ENCODE measurements at places on chromosomes 16 and 17. TPM values are rescaled to one million over a fixed set of nuclear protein-coding genes. Genes with fewer than 3 reads are reported as not detected.

GRCh38 chr17:48160177-48161081 lies 52.9 kb downstream of the SNX11 start:
- no peak overlapping the region for H3K27ac ChIP-seq
- no peaks in the 10 kb centered on the region for H3K27me3 ChIP-seq
- no peak overlapping the region for H3K4me3 ChIP-seq
- DNase-seq = no peak
- no peaks in the 10 kb centered on the region for H3K36me3 ChIP-seq

DNA sequence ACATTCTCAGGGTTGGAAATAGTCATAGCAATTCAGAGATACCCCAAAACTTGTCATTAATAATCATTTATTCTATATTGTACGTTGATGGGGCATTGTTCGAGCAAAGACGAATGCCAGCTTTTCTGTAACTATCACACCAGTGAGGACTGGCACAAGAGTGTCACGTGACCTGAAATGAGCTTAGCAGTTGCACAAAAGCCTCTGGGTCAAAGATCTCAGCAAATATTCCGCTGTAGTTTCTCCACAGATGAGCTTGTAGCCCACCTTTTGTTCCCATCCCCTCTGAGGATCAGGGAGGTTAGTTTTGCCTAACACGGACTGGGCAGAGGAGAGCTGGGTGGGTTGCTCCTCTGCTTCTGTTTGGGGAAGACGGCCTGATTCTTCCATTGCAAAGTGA lies 18.2 kb downstream of the IRX3 start:
- no peak overlapping the region for H3K27ac ChIP-seq
- H3K27me3 ChIP-seq = no peaks in the 10 kb centered on the region
- no peak overlapping the region for H3K4me3 ChIP-seq
- H3K36me3 ChIP-seq = no peaks in the 10 kb centered on the region
- DNase-seq = no peak

DNA sequence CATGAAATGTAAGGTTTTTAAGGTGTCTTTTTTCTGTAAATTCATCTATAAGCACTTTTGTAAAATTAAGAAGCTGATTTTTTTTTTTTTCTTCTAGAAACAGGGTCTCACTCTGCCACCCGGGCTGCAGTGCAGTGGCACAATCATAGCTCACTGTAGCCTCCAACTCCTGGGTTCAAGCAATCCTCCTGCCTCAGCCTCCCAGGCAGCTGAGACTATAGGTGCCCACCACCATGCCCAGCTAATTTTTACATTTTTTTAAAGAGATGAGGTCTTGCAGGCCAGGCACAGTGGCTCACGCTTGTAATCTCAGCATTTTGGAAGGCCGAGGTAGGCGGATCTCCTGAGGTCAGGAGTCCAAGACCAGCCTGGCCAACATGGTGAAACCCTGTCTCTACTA lies 4.5 kb upstream of the CYB5B start:
- no peak overlapping the region for H3K4me3 ChIP-seq
- peaks cover 18% of the 10 kb centered on the region for H3K4me1 ChIP-seq
- no peaks in the 10 kb centered on the region for H3K36me3 ChIP-seq
- no peaks in the 10 kb centered on the region for H3K27me3 ChIP-seq

- no peaks in the 10 kb centered on the region for H3K27me3 ChIP-seq
- no peaks in the 10 kb centered on the region for H3K4me1 ChIP-seq
- H3K4me3 ChIP-seq = no peak overlapping the region
- H3K27ac ChIP-seq = no peak overlapping the region
Measured at GRCh38 chr17:56431736-56432135, 161.8 kb upstream of the NOG start.

The IRF8 gene
- total RNA-seq = 67.9 TPM

The HP gene
- 66.8 TPM for total RNA-seq

The HSBP1 gene
- 105 TPM for total RNA-seq

GRCh38 chr16:71367241-71367976 lies 8.9 kb downstream of the CALB2 start:
- peak; percentile 59 for DNase-seq
- no peak overlapping the region for H3K27ac ChIP-seq
- H3K36me3 ChIP-seq = no peaks in the 10 kb centered on the region

DNA sequence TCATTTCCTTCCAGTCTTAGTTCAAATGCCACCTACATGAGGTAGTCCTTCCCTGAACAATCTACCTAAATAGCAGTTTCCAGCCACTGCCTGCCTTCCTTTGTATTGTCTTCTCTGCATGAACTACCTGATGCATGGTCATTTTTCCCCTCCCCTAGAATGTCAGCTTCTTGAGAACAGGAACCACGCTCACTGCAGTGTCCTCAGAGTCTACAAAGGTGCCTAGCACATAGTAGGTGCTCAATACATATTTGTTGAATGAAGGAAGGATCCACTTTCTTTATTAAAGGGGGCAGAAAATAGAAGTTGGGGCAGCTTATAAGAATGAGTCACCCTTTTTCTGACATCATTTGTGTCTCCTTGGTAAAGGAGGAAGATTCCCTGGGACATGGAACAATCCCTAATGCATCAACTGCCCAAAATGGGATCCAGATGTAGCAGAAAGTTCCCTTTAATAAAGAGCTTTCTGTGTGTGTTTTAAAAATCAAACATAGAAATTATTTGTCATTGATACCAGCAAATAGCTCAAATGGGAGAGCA lies 4.4 kb upstream of the CYLD start:
- DNase-seq = no peak
- H3K36me3 ChIP-seq = no peaks in the 10 kb centered on the region
- H3K27ac ChIP-seq = no peak overlapping the region
- no peak overlapping the region for H3K4me3 ChIP-seq
- H3K4me1 ChIP-seq = peaks cover 6% of the 10 kb centered on the region

- no peaks in the 10 kb centered on the region for H3K36me3 ChIP-seq
- peaks cover 15% of the 10 kb centered on the region for H3K27me3 ChIP-seq
- H3K4me3 ChIP-seq = peak within 1 kb of the TSS; percentile 68
Measured at GRCh38 chr17:42760652-42761581, at the start of gene RAMP2. RAMP2 (plus strand) TSS chr17:42761227; CDS start chr17:42761262, 35 bp downstream.

DNA sequence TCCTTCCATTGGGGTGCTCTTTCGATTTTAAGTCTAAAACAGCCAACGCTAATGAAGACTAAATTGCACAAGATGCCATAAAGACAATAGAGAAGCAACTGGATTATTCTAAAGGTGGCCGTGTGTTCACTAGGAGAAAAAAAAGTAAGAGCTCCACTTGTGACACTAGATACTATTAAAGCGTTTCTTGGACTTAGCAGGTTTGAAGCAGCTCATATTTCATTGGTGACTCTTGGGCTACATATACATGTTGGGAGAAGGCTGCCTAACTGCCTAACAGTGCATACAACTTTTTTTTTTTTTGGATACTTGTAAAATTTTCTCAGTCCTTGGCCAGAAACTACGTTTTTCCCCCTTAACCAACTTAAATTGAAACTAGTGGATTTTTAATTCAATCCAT lies 111.8 kb upstream of the NOG start:
- H3K36me3 ChIP-seq = no peaks in the 10 kb centered on the region
- no peak overlapping the region for H3K27ac ChIP-seq
- H3K4me3 ChIP-seq = no peak overlapping the region
- peaks cover 9% of the 10 kb centered on the region for H3K27me3 ChIP-seq
- H3K4me1 ChIP-seq = no peaks in the 10 kb centered on the region

DNA sequence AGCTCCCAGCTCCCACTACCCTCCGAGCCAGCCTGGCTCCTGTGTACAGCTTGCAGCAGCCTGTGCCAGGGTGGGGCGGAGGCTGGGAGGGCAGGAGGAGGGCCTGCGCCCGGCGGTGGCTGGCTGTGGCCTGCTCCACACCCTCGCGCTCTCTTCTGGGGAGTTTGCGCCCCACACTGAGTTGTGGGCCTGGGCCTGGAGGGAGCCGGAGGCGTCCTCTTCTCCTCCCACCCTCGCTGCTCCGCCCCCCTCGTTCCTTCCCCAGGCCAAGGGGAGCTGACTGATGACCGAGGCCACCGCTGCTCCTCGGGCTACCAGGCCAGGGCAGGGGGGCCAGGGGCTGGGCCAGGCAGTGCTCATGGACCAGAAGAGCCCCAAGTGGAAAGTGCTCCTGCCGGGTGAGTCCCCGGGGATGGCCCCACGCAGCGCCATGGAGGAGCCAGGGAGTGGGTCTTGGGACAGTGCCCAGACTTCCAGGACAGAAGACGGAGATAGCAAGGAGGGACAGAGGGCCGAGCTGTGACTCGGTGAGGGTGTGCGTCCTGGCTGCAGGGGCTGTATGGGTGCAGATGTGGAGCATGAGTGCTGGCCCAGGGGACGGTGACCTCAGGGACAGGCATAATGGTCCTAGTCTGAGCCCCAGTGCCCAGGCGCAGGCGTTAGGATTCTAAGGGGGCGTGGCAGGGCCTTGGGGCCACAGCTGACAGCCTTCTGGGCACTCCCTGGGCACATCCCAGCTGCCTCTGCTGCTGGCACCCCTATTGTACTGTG lies 242.1 kb upstream of the GSE1 start:
- peak overlapping the region; percentile 34 for H3K4me3 ChIP-seq
- H3K27ac ChIP-seq = peak overlapping the region; percentile 60
- H3K27me3 ChIP-seq = no peaks in the 10 kb centered on the region
- peak; percentile 77 for DNase-seq
- H3K36me3 ChIP-seq = no peaks in the 10 kb centered on the region

GRCh38 chr16:424623-425081 lies 797 bp upstream of the RAB11FIP3 start:
- no peaks in the 10 kb centered on the region for H3K27me3 ChIP-seq
- no peaks in the 10 kb centered on the region for H3K36me3 ChIP-seq
- peak overlapping the region; percentile 93 for H3K27ac ChIP-seq

The CD300LB gene
- total RNA-seq = 1.5 TPM

The SDR42E1 gene
- 8.4 TPM for total RNA-seq

- H3K4me3 ChIP-seq = no peak overlapping the region
- H3K27me3 ChIP-seq = peaks cover 30% of the 10 kb centered on the region
- H3K4me1 ChIP-seq = no peaks in the 10 kb centered on the region
Measured at GRCh38 chr17:8392674-8393469, 4.8 kb downstream of the RNF222 start.

DNA sequence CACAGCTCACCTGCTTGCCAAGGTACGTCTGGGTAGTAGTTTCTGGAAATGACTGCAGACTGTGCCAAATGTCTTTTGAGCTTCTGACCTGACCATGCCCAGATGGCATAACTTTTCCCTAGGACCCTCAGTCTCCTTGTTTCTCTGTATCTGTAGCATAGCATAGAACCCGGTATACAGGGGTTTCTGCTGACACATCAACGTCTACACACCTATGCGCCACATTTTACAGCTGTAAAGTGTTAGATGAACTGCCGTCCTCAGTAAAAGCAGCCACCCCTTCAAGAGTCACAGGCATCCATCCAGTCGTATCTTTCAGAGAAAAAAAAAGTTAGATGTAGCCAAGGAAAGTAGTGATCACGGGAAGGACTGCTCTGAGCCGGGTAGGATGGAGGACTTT lies 17.4 kb downstream of the KCTD2 start:
- no peak overlapping the region for H3K4me3 ChIP-seq
- H3K27ac ChIP-seq = no peak overlapping the region
- peaks cover 53% of the 10 kb centered on the region for H3K36me3 ChIP-seq
- DNase-seq = no peak

DNA sequence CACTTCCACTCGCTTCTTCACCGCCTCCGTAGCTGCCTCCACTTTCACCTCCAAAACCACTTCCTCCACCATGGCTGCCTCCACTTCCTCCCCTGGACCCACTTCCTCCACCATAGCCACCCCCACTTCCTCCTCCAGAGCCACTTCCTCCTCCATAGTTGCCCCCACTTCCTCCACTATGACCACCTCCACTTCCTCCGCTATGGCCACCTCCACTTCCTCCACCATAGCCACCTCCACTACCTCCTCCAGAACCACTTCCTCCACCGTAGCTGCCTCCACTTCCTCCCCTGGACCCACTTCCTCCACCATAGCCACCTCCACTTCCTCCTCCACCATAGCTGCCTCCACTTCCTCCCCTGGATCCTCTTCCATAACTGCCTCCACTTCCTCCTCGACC lies 4.5 kb downstream of the KRT9 start:
- no peaks in the 10 kb centered on the region for H3K4me1 ChIP-seq
- H3K27ac ChIP-seq = no peak overlapping the region
- H3K36me3 ChIP-seq = no peaks in the 10 kb centered on the region
- no peak overlapping the region for H3K4me3 ChIP-seq
- DNase-seq = no peak

DNA sequence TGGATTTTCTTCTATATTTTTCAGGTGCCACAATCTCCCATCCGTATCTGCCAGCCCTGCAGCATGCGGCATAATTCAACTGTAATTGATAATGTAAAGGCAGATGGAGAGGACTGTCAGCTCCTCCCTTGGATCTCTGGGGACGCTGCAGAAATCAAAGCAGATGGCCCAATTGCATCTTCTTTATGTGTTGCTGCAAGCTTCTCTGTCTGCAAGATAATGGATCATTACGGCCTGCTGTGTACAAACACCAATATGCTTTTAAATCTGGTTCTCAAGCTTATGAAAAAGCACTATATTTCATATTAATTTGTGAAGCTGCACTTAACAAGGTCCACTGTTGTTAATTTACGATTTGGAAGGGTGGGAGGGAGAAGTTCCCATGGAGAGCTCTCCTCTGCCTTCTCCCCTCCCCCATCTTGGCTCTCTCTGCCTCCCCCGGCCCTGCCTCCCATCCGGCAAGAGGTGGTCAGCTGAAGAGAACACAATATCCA lies 607.5 kb downstream of the TOX3 start:
- no peaks in the 10 kb centered on the region for H3K27me3 ChIP-seq
- no peak overlapping the region for H3K27ac ChIP-seq
- DNase-seq = no peak
- no peaks in the 10 kb centered on the region for H3K4me1 ChIP-seq
- H3K4me3 ChIP-seq = no peak overlapping the region
- H3K36me3 ChIP-seq = no peaks in the 10 kb centered on the region

DNA sequence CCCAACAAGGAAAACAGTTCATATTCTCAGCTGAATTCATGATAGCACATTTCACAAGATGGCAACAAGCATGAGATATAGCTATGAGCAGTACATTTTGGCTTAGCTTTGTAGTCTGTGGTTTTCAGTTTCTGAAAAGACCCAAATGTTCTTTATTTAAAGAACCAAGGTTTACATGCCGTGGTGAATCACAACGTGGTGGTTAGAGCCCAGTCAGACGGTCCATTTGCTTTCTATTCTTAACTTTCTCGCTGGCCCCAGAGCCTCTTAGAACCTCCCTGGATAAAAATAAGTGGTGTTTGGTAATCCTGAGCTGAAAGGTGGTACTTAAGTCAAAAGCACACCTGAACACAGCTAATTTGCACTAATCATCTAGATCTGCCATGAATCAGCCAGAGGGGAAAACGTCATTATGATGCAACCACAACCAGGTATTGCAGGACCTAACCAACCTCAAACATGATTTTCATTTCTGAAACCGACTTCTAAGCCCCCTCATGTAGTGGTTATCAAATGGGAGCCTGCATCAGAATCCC lies 18.6 kb upstream of the HAPSTR1 start:
- DNase-seq = no peak
- no peak overlapping the region for H3K27ac ChIP-seq
- H3K27me3 ChIP-seq = no peaks in the 10 kb centered on the region
- H3K36me3 ChIP-seq = no peaks in the 10 kb centered on the region
- H3K4me1 ChIP-seq = peaks cover 2% of the 10 kb centered on the region

The KRTAP2-2 gene
- not detected for total RNA-seq

The PIRT gene
- total RNA-seq = not detected

- no peaks in the 10 kb centered on the region for H3K36me3 ChIP-seq
- H3K4me1 ChIP-seq = no peaks in the 10 kb centered on the region
- H3K27me3 ChIP-seq = no peaks in the 10 kb centered on the region
- no peak overlapping the region for H3K27ac ChIP-seq
- H3K4me3 ChIP-seq = no peak overlapping the region
Measured at GRCh38 chr17:13283606-13284005, 265.8 kb upstream of the ELAC2 start.

The EIF4A3 gene
- total RNA-seq = 54.1 TPM
